OCI-LY7 (cell line): ENCODE measurements at places on chromosomes 3 and 15. TPM values are rescaled to one million over a fixed set of nuclear protein-coding genes. Genes with fewer than 3 reads are reported as not detected.

DNA sequence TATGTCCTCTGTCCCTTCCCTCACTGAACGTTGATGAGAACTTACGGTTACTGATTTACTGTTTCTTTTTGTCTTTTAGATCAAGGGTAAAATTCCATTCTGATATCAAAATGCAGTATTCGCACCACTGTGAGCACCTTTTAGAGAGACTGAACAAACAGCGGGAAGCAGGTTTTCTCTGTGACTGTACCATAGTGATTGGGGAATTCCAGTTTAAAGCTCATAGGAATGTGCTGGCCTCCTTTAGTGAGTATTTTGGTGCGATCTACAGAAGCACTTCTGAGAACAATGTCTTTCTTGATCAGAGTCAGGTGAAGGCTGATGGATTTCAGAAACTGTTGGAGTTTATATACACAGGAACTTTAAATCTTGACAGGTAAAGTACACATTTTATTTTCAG is 990 bp downstream of the MYNN start:
- DNase-seq, result no peak

DNA sequence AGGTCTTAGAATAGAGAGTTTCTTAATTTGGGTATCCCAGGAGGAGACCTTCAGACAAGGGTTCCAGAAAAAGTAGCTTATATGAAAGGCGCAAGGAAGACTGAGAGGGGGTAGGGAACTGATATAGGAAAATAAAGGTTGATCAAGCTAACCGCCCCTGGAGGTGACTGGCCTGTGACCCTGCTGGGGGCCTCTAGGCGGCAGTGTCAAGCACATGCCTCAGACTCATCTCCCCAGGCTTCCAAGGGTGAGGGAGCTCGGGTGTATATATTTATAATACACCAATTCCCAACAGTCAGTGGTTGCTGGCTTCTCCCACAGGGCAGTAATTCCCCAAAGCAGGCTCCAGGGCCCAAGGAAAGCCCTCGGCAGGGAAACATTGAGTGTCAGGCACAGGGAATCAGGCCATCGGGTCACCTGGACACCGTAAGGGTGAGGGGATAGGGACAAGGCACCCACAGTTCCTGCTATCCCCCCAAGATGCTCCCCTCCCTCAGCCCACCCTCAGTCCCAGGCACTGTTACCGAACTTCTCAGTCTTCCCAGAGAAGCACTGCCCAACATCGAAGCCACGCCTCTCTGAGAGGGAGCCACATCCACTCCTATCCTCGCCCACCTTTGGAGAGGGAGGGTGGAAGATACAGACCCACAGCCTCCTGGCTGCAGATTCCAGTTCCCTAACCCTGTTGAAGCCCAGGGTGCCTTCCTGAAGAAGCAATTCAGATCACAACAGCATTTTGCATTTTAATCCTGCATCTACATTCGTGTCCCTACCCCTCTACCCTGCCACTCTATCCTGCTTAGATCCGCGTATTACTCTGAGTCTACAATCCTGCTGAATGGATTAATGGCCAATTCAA is 19.5 kb upstream of the CAV3 start:
- peak; percentile 10 for DNase-seq

- DNase-seq, result peak; percentile 4
These were observed 24.9 kb downstream of the ZMAT3 start for GRCh38 chr3:179046497-179047353.

GRCh38 chr3:79067734-79068133 is 700.1 kb downstream of the ROBO1 start:
- DNase-seq, result no peak

- no peak for DNase-seq
These were observed 109.1 kb downstream of the NSUN3 start for GRCh38 chr3:94171954-94172353.

- DNase-seq, result peak; percentile 39
These were observed 104.6 kb upstream of the SKOR1 start for GRCh38 chr15:67720556-67721175.

DNA sequence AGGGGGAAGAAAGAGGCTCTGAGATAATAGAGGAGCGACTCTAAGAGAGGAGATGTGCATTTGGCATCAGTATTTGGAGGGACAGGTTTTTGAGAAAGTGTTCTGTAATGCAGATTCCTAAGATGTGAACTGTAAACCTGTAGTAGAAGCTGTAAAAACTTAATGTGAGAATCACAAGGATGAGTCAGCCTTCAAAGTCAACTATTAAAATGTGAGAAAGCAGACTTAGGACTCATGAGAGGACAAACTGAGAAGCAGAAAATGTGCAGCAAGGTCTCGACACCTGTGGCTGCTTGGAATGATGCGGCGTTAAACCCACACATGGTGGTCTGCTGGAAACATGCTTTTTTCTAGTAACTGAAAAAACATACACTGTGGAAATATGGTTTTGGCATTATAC is 36.0 kb downstream of the USP13 start:
- DNase-seq, result no peak

DNA sequence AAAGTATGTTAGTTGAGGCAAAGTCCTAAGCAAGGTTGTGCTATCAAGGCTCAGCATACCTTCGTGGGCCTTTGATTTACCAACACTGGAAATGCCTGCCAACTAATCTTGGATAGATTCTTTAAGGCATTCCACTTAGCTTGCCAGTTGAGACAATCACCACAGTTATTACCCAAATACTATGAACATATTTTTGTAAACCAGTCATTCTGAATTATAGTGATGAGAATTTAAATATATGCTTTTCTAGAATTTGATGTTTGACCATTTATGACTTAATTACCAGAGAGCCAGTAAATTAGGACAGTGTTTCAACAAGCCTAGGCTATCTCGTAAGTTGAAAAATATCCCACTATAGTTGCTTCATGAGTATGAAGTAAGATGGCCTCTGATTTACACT is 15.5 kb downstream of the TRIM59 start:
- no peak for DNase-seq

- DNase-seq, result peak; percentile 14
These were observed 404.3 kb downstream of the AGBL1 start for GRCh38 chr15:86483936-86484335.

GRCh38 chr3:104385421-104385820 is 981.3 kb upstream of the ALCAM start:
- no peak for DNase-seq

GRCh38 chr15:27851858-27852210 is 247.3 kb downstream of the OCA2 start:
- DNase-seq, result no peak

DNA sequence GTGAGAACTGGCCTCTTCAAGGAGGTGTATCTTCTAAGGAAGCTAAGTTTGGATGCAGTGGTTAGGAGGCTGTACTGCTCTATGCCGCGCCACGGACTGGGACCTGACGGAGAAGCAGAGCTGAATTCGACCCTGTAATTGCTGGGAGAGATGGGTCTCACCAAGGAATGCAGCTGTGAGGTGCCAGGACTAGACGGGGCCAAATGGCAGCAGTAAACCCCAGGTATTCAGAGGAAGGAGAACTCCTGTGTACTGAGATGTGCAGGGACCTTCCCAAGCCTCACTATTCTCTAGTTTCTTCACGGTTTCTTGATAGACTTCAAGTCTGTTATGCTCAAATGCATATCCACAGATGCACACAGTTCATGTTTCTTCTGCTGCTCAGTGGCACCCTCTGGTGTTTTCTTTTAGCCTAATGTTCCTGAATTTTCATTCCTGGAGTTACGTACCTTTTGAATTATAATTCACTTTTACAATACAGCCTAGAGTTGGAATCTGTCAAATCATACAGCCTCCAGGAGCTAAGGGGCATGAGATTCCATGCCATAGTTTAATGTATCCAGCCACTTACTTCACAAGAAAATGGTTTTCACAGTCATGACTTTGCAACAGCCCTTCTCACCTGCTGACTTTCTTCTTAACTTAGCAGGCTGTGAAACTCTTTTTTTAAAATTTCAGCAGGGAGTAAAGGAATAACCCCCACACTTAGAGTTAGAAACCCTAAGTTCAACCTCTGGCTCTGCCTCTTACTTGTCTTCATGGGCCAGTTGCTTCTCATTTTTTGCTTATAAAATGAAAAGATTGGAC is 61.8 kb downstream of the GLDN start:
- peak; percentile 4 for DNase-seq

DNA sequence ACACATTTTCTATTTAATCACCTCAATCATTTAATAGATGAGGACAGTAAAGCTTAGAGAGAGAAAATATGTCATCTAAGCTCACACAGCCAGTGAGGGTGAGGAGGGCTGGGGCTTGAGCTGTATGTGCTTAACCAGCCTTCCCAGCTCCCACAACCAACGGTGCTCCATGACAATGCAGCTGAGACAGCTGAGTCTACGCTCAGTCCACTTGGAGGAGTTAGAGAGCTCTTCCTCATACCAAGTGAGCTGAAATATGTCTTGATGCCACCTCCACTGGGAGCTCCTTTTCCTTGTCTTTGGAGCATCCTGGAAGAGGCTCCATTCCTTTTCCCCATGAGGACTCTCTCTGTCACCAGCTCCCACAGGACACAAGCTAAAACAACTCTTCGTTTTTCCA is 9.3 kb downstream of the HOMER2 start:
- DNase-seq, result no peak

DNA sequence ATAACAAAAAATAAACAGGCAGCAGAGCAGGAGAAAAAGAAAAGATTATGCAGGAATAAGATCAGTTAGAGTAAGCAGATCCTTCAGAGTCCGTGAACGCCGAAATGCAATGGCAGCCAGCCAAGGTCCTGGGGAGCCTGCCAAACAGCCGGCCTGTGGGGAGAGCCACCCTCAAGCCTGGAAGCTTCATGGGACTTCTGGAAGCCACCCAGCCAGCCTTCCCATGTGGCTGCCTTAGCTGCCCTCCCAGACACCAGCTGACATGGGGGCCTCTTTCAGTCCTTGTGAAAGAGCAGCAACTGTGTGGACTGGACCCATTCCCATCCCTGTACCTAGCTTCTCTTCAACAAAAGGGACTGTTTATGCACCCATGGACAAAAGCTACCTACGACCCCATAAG is 64.9 kb upstream of the RAD18 start:
- DNase-seq, result no peak

GRCh38 chr3:71997066-71997653 is 212.2 kb upstream of the PROK2 start:
- no peak for DNase-seq

DNA sequence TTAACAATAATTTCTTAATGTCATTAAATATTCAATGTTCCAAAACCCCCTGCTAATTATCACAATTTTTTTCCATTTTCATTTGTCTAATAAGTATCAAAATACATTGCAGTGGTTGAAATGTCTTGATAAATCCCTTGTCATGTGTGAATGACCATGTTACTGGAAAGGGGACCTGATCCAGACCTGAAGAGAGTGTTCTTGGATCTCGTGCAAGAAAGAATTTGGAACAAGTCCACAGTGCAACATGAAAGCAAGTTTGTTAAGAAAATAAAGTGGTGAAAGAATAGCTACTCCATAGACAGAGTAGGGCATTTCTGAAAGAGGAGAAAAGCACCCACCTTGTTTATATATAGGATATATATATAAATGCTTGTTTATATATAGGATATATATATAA is 10.4 kb upstream of the SELENOK start:
- no peak for DNase-seq

DNA sequence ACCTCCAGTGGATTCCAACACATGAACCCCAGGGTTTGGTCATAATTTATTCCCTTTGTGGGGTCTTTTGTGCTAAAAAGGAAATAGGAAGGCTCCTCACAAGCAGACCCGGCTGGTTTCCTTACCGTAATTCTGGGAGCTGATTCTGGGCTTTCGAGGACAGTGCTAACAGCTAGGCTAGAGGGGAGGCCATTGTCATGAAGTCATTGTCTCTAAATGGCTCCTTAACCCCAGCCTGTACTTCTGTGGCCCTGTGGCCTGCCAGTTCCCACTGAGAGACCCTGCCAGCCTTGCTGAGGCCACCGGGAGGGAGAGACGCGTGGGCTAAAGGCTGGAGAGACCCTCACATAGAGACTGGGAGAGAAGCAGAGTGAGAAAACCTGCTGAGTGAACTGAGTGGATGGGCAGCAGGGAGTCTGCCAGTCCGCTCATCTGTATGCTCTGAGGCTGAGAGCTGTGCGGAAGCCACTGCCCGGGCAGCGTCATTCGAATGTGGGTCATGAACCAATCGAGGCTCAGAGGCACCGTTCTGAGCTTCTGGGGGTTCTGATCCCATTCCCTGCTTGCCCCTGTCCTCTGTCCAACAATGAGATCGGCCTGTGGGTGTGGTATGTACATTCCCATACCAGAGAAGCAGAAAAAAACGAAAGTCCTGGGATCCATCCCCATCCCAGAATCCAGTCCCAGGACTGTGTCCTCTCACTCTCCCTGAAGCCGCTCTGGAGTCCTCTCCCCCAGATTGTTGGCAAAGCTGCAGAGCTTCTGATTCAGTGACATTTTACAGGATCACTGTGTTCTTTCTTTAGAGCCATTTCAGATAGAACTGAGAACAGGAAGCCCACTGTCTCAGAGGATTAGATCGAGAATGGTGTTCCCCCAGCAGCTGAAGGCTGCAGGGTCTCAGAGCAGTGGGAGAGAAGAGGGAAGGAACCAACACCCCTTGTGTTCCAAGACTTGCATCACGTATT is 21.3 kb upstream of the DGKG start:
- DNase-seq, result no peak

GRCh38 chr3:142693136-142693853 is 30.5 kb upstream of the TRPC1 start:
- DNase-seq, result no peak

Gene SUCNR1
- not detected in 2 replicates for total RNA-seq

Gene TUSC7
- total RNA-seq, result not detected in 2 replicates

Gene KBTBD13
- total RNA-seq, result not detected in 2 replicates

Gene TTLL13
- 0.77 and 1.3 TPM in 2 replicates for total RNA-seq

Gene KCNH8
- 0.59 and 1.1 TPM in 2 replicates for total RNA-seq

Gene PPM1M
- total RNA-seq, result 13.8 and 15.6 TPM in 2 replicates

Gene GASK1A
- not detected in 2 replicates for total RNA-seq
